ENCODE measurements at places on chromosomes 12 and 14. TPM values are rescaled to one million over a fixed set of nuclear protein-coding genes. Genes with fewer than 3 reads are reported as not detected.

SART3 gene
- 164 TPM for total RNA-seq

LRRC9 gene
- not detected for total RNA-seq

KLRG1 gene
- total RNA-seq = 1.1 TPM

ITGB7 gene
- 2.2 TPM for total RNA-seq

RDH16 gene
- total RNA-seq = 0.08 TPM

FGF23 gene
- not detected for total RNA-seq

FOXM1 gene
- total RNA-seq = 53.8 TPM

LMNTD1 gene
- 0.30 TPM for total RNA-seq

ANKRD33 gene
- total RNA-seq = not detected

IL31 gene
- not detected for total RNA-seq

AQP2 gene
- not detected for total RNA-seq

ZNF891 gene
- 1.4 TPM for total RNA-seq

MDGA2 gene
- 0.41 TPM for total RNA-seq

KRT74 gene
- total RNA-seq = not detected

IL22 gene
- total RNA-seq = not detected

KRT6C gene
- not detected for total RNA-seq

ATF1 gene
- total RNA-seq = 73.9 TPM

TMPO gene
- total RNA-seq = 144 TPM

BTBD7 gene
- 7.0 TPM for total RNA-seq

RHEBL1 gene
- 9.5 TPM for total RNA-seq

JPH4 gene
- not detected for total RNA-seq

NELL2 gene
- 4.5 TPM for total RNA-seq

KERA gene
- total RNA-seq = not detected

PTGER2 gene
- 0.19 TPM for total RNA-seq

DBX2 gene
- not detected for total RNA-seq

KIF26A gene
- total RNA-seq = not detected

AGAP2 gene
- total RNA-seq = 2.1 TPM

PTPRQ gene
- 0.08 TPM for total RNA-seq

CCDC38 gene
- not detected for total RNA-seq

IKZF4 gene
- total RNA-seq = 1.8 TPM

ANKS1B gene
- not detected for total RNA-seq

DPPA3 gene
- total RNA-seq = not detected

OTOGL gene
- total RNA-seq = not detected

KLRD1 gene
- not detected for total RNA-seq

SSPN gene
- not detected for total RNA-seq

KLHL33 gene
- 0.05 TPM for total RNA-seq

NOVA1 gene
- 1.8 TPM for total RNA-seq

PTCSC3 gene
- total RNA-seq = not detected

NR4A1 gene
- 79.1 TPM for total RNA-seq

LHX5 gene
- not detected for total RNA-seq

C14orf39 gene
- not detected for total RNA-seq

CLEC14A gene
- total RNA-seq = not detected

CRIP2 gene
- 126 TPM for total RNA-seq

DYRK2 gene
- total RNA-seq = 38.9 TPM

COCH gene
- total RNA-seq = 5.4 TPM

TRMT5 gene
- 4.4 TPM for total RNA-seq

SLC2A14 gene
- total RNA-seq = not detected

TMPRSS12 gene
- total RNA-seq = not detected
